Upper lobe of right lung (tissue), 1 donor: ENCODE measurements at places on chromosomes 4 and X. TPM values are rescaled to one million over a fixed set of nuclear protein-coding genes. Genes with fewer than 3 reads are reported as not detected.

- no peak for DNase-seq
Measured at GRCh38 chrX:31550158-31550557, 478.3 kb upstream of the FTHL17 start.

Gene MAGEA11
- total RNA-seq = not detected

Gene PLK4
- total RNA-seq = 0.69 TPM

Gene SULT1B1
- total RNA-seq = 9.2 TPM

- no peak for DNase-seq
Measured at GRCh38 chr4:85717351-85717750, 242.4 kb downstream of the ARHGAP24 start.

Gene RIPPLY1
- not detected for total RNA-seq

DNA sequence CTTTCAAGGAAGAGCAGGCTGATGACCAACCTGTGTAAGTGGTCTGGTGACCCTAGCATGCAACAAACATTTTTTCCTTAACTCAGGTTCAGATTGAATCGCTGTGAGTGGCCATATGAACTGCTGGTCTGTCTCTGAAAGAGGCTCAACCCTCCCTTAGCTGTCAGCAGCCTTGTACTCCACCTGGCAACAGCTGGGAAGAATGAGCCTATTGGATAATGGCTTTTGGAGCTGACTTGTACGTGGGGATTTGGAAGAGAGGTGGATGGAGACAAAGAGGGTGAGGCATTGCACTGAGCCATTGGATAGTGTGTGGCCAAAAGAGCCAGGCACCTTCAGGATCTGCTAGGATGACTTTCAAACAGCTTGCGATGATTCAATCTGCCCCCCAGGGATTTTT lies 35.7 kb upstream of the BMP15 start:
- DNase-seq = no peak

GRCh38 chrX:38347136-38347535 lies 5.3 kb upstream of the OTC start:
- DNase-seq = no peak

GRCh38 chrX:119617517-119618164 lies 11.4 kb upstream of the NKRF start:
- DNase-seq = no peak

Gene FATE1
- total RNA-seq = not detected

DNA sequence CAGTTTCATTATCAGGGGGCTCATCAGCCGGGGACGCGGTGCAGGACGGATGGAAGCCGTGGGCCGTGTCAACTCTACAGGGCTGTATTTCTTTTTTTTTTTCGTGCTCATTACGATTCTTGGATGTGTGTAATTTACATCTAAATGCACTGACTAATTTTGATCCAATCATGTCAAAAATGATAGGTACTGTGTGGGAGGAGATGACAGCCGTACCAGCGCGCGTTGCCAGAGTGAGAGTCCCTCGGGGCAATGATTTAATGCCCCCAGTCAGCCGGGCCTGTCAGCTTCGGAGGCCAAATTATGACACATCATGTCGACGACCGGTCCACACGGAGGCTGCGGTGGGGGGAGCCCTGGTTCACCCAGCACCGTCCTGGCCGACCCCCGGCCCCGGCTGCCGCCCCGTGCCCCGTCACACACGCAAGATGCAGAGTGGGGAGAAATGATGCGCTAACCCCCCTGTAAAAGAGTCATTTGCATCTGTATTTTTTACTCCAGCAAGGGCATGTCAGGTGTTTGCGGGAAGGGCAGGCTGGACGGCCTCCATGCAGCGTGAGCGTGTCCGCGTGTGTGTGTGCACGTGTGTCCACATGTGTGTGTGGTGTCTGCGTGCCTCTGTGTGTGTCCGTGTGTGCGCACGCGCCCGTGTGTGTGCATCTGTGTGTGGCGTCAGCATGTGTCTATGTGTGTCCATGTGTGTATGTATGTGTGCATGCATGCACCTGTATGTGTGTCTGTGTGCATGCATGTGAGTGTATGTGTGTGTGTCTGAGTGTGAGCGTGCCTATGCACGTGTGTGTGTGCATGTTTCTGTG lies 74.3 kb upstream of the PPP2R3B start:
- DNase-seq = peak; percentile 46

GRCh38 chr4:25913056-25913850 lies 767 bp upstream of the SMIM20 start:
- peak; percentile 66 for DNase-seq

Gene WAS
- total RNA-seq = 25.3 TPM

GRCh38 chr4:147793569-147794313 lies 61.9 kb downstream of the ARHGAP10 start:
- DNase-seq = no peak

Gene SLC16A2
- 8.1 TPM for total RNA-seq

DNA sequence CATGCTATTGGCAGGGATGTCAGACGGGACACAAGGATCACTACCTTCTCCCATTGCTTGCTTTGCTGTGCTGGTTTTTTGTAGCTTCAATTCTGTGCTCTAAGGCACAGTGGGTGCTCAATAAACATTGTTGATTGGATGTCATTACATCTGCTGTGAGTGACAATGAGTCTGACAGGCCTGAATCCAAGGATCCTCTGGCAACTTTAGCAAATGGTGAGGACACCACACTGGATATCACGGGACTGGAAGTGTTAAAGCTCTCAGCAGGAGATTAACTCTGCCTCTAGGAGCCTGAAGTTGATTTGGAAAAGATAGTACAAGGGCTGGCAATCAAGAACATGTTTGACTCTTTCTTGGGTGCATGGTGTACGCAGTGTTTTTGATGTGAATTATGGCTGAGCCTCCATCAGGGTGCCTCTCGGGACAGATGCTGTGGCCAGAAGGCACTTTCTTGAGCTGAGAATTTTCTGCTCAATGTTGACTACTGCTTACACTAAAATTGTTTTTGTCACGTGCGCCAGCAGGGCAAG lies 217.9 kb downstream of the ARAP2 start:
- DNase-seq = no peak

Gene RBPJ
- total RNA-seq = 86.2 TPM

DNA sequence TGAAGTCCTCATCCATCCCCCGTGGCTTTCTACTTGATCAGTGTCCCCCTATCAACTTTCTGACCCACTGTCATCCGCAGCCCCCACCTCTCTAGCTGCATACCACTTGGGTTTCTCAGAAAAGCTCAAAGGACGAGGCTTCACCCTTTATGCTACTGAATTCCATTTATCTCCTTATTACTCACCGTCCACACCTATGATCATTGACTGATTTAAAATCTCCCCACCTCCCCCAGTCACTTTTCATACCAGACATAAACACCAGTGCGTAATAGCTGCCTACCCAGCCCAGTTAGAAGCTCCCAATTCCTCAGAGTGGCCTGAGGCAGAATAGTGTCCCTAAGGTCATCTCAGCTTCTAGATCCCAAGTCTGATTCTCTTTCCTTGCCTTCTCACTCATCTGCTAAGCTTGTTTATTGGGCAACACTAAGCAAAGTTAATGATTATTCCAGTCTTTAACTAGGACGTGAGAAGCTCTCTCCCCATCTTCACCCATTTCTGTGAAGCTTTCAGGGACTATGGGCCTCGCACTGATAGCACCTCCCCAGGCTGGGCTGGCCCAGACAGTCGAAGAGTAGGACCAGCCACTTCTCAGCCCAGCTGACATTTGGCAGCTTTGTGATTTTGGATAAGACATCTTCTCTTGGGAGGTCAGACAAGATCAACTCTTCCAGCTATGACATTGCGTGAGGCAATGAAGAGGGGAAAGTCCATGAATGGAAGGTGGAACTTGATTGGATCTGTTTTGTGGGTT lies 7.2 kb upstream of the DDX60L start:
- DNase-seq = no peak

Gene SPANXC
- not detected for total RNA-seq

- DNase-seq = no peak
Measured at GRCh38 chr4:153713866-153714646, 30.0 kb downstream of the TLR2 start.

Gene PRICKLE3
- 16.4 TPM for total RNA-seq

Gene ARR3
- total RNA-seq = not detected

Gene UVSSA
- total RNA-seq = 28.3 TPM

DNA sequence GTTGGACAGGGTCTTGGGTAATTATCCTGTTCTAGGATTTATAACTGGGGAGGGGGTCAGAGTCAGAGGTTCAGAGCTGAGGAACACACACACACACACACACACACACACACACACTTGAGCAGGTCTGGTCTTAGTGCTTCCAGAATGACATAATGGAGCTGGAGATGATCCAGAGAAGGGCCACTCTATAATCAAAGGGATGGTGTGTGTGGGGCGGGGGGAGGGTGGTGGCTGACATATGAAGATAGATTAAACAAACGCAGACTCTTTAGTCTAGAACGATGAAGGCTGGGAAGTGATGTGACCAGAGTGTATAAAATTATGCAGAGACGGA lies 434 bp upstream of the TMEM255A start:
- DNase-seq = no peak

DNA sequence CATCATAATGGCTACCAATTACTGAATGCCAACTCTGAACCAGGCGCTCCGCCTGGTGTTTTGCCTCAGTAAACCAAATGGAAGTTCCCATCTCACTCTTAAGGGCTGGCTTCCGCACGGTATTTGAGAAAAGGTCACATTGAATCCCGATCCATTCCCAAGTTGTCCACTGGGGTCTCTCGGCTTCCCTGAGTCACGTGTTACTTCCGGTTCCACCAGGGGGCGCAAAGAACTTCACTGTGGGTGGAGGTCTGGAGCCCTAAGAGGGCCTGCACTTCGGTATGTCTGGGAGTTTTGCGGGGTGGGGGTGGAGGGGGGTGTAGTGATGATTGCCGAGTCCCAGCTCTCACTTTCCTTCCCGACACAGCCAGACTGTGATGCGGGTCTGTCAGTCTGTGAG lies 13.4 kb upstream of the NHS start:
- no peak for DNase-seq

Gene CTAG2
- total RNA-seq = not detected

- DNase-seq = no peak
Measured at GRCh38 chr4:87122252-87122651, 98.2 kb downstream of the KLHL8 start.

Gene PHOX2B
- total RNA-seq = not detected

DNA sequence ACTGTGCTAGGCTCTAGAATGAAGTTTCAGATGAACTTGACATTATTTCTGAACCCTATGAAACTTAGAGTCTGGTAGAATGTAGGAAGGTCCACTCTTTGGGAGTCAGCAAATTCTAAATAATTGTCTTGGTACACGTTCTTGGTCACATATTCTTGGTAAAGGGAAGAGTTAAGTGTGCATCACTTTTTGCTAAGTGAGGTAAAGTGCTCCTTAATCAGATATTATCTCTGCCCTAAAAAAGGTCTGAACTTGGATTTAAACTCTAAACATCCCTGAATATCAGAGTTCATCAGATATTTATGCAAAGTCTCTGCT lies 7.2 kb downstream of the OCIAD2 start:
- no peak for DNase-seq

GRCh38 chrX:131393426-131393825 lies 104.3 kb upstream of the IGSF1 start:
- DNase-seq = no peak

DNA sequence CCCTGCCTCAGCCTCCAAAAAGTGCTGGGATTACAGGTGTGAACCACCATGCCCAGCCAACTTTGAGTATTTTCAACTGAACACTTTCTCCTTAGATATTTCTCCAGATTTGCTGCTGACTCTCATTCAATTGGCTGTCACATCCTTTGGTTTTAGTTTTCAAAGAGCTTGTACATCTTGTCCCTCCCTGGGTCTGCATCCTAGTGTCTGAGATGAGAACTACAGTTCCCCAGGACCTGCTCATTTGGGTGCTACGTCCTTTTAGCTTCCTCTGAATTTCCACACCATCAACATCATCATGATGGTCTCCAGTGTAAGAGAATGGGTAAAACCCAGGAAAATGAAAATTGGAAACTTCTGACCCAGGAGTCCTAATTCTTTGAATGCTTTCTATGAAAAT lies 312.9 kb downstream of the NLGN4X start:
- no peak for DNase-seq

- no peak for DNase-seq
Measured at GRCh38 chr4:42906341-42906740, 13.8 kb downstream of the GRXCR1 start.

GRCh38 chr4:108783665-108784463 lies 21.0 kb upstream of the ETNPPL start:
- DNase-seq = no peak

Gene YY2
- 1.5 TPM for total RNA-seq

DNA sequence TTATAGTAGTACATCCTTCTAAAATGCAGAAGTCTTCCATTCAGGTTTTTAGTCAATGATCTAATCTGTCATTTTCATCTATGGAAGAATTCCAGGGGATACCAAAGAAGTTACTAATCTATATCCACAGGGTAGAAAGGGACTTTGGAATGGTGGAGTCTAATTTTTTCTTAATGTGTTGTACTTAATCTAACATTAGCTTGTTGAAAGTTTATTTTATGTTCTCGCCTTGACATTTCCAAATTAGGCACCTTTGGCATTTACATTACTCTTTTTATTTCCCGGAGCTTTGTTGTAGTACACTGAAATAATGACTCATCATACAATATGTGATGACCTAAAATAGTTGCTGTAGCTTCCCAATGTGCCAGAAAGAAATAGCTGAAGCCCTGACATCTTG lies 91.5 kb downstream of the HTR2C start:
- DNase-seq = no peak

Gene DGKK
- total RNA-seq = 0.09 TPM

GRCh38 chrX:35622601-35623000 lies 175.5 kb upstream of the MAGEB16 start:
- no peak for DNase-seq
